ENCODE measurements at places on chromosomes 12 and 14. TPM values are rescaled to one million over a fixed set of nuclear protein-coding genes. Genes with fewer than 3 reads are reported as not detected.

Gene SAMD15
- total RNA-seq: not detected

Gene KERA
- not detected for total RNA-seq

Gene RD3L
- not detected for total RNA-seq

Gene PSMA3
- total RNA-seq: 93.0 TPM

Gene KRT78
- not detected for total RNA-seq

Gene AMN1
- total RNA-seq: 27.2 TPM

Gene VRTN
- total RNA-seq: not detected

Gene PGF
- 34.4 TPM for total RNA-seq

Gene TMEM119
- 4.6 TPM for total RNA-seq

Gene GZMH
- total RNA-seq: 14.7 TPM

Gene KRT85
- total RNA-seq: not detected

Gene GPR84
- total RNA-seq: 0.95 TPM

Gene PTPRB
- 39.0 TPM for total RNA-seq

Gene HOTAIR
- total RNA-seq: not detected

Gene LPAR5
- total RNA-seq: 6.8 TPM

Gene MDGA2
- not detected for total RNA-seq

Gene PLA2G1B
- total RNA-seq: not detected

Gene LRTM2
- not detected for total RNA-seq

Gene KRT77
- total RNA-seq: not detected

Gene IL26
- total RNA-seq: not detected

Gene NRIP2
- total RNA-seq: 8.1 TPM

Gene ACOT6
- total RNA-seq: not detected

Gene VASH1
- total RNA-seq: 21.5 TPM

Gene KRT4
- not detected for total RNA-seq

Gene MDM2
- 101 TPM for total RNA-seq

All from thoracic aorta (tissue), 2 donors.